Activated T-cell treated with anti-CD3 and anti-CD28 coated beads, Interleukin-2, amount 50 U/mL, for 72 hours (primary cell): ENCODE measurements at places on chromosomes 7 and 10. TPM values are rescaled to one million over a fixed set of nuclear protein-coding genes. Genes with fewer than 3 reads are reported as not detected.

GRCh38 chr7:83824214-83824613, 175.3 kb upstream of the SEMA3E start:
- no peak for DNase-seq

GRID2IP gene
- 0.29 TPM for total RNA-seq

DNA sequence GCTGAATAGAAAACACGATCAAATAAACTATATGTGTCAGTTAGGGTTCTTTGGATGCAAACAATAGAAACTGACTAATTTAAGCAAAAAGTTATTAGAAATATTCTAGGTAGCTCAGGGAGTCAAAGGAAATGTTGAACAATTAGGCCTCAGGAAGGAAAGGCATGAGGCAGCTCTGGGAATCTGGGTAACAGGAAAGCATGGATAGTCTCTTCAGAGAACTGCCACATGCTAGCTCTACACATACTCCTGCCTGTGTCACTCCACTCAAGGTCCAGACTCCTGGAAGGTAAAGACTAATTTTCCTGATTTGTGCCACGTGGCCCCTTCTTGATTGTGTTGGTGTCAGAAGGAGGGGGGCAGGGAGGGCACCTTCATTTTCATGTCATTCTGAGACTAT, 23.8 kb upstream of the PTTG1IP2 start:
- DNase-seq, result no peak

OR2A12 gene
- total RNA-seq, result not detected

DNA sequence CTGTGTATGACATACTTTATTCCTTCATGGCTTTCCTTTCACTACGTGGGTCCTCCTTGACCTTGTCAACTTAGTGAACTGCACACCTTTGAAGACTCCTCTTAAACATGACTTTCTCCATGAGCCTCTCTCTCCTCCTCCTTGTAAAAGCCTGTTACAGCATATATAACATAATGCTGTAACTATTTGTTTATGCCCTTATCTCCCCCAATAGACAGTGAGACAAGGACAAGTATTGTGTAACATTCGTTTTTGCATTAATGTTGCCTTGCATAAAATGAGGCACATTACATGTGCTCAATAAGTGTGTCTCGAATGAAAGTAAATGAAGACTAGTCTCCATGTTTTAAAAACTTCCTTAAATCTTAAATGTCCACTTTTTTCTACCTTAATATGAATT, 4.3 kb upstream of the LAMB1 start:
- DNase-seq, result no peak

DNA sequence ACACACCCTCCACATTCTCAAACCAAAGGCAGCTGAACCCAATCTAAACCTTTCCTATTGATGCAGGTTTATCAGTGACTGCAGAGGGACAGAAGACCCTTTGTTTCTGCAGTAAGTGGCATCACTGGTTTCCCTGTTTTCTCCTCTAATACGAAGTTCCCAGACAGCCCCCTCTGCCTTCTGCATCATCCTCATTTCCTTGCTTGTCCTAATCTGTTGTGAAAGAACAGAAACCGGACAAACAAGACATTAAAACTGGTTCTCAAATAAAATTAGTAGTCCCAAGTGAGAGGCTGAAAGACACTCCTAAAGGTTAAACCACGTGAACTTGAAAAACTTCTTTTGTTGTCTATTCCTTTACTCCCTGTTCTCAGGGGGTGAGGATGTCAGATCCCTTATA, 10.1 kb upstream of the ADRB1 start:
- no peak for DNase-seq

BLNK gene
- 0.69 TPM for total RNA-seq

GRCh38 chr7:80463272-80463920, 48.5 kb downstream of the GNAT3 start:
- DNase-seq, result no peak

- no peak for DNase-seq
Measured at GRCh38 chr10:111430070-111430469, 353.2 kb downstream of the ADRA2A start.

GRCh38 chr10:77746047-77746707, 108.6 kb upstream of the KCNMA1 start:
- DNase-seq, result no peak

DNA sequence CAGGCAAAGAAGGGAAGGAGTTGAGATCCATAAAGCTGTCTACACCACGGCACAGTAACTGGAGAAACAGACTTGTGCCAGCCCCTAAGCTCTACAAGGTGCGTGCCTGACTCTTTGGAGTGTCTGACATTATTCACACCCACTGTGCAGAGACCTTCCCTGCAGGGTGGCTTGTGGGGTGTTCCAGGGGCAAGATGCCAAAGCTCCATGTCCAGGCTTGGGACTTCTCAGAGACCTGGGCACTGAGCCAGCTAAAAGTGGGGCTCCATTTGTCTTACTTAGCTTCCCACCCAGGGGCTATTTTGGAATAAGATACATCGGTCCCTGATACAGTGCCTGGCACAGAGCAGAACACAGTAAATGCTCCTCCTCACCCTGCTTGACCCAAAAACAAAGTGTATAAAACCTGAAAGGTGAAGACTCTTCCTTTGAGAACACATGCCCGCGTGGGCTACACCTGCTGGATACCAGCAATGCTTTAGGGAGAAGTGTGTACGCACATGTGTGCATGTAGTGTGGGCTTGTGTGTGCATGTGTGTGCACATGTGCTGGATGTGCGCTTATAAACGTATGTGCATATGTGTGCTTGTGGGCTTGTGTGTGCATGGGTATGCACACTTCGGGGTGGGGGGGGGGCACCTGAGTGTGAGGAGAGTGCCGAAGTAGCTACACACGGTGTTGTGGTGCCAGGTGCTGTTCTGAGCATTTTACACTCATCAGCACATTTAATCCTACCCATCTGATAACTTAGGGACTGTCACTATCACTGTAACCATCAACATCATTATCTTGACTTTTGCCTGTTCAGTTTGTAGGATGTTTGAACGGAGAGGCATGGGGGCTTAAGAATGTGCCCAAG, 143.0 kb downstream of the ARHGAP22 start:
- DNase-seq, result no peak

- DNase-seq, result no peak
Measured at GRCh38 chr7:128448751-128449302, 6.9 kb upstream of the HILPDA start.

- DNase-seq, result no peak
Measured at GRCh38 chr7:122887848-122888247, 1.6 kb upstream of the CADPS2 start.

GRCh38 chr7:6158424-6159096, 113.9 kb downstream of the CYTH3 start:
- no peak for DNase-seq

GRCh38 chr7:5406957-5407945, 16.4 kb downstream of the TNRC18 start:
- no peak for DNase-seq

UTF1 gene
- total RNA-seq, result 0.21 TPM

CDK1 gene
- total RNA-seq, result 130 TPM

DNA sequence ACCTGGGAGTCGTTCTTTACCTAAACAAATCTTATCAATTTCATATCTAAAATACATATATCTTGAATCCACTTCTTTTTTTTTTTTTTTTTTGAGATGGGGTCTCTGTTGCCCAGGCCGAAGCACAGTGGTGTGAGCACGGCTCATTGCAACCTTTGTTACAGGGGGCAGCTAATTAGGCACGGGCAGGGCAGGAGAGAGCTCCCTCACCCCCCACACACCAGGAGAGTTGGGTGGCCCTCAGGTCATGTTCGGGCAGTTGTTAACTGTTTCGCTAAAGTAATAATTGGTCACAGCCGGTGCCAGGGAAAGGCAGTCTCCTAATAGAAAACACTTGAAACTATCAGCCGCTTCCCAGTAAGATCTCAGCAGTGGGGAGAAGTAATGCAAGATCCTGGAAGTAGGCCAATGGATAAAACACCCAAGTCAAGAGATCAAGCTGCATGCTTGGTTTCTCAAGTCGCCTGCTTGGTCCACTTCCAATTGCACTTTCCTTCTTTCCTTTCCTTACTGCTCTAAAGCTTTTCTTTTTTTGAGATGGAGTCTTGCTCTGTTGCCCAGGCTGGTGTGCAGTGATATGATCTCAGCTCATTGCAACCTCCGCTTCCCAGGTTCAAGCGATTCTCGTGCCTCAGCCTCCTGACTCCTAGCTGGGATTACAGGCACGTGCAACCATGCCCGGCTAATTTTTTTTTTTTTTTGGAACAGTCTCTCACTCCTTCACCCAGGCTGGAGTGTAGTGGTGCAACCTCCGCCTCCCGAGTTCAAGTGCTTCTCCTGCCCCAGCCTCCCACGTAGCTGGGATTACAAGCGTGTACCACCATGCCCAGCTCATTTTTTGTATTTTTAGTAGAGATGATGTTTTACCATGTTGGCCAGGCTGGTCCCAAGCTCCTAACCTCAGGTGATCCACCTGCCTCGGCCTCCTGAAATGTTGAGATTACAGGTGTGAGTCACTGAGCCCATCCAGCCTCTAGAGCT, 21.3 kb upstream of the EFCAB10 start:
- no peak for DNase-seq

CALML3 gene
- not detected for total RNA-seq

DNA sequence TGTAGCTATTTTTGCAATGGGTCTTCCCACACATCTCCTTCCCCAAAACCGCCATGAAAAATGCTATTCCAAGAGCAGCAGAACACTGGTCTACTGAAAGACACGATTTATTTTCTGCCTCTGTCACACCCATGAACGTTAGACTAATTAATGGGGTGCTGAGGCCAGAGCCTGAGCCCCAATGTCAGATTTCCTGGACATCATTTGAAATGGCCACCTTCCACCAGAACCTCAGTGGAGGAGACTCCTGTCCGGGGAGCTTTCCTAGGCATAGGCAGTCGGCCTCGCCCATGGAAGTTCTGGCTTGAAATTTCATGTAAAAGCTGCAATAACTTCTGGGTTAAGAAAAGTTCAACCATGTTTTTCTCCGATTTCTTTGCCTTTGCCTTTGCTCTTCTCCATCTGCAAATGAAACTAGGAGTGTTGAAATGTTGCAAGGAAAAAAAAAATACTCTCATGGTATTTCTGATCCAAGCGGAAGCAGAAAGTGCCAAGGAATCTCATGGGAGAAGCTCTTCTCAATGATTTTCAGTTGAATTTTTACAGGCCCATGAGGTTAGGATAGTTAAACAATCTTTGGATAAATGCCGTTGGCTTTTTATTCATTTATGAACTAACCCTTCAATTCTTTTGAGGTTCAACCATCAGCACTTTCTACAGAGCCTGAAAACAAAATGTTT, 570.8 kb upstream of the MGMT start:
- no peak for DNase-seq

- DNase-seq, result no peak
Measured at GRCh38 chr10:91762878-91763277, 35.3 kb upstream of the TNKS2 start.

GRCh38 chr7:158733775-158734494, 29.3 kb upstream of the NCAPG2 start:
- DNase-seq, result no peak

- no peak for DNase-seq
Measured at GRCh38 chr7:11750191-11750590, 81.8 kb downstream of the THSD7A start.

HOXA10 gene
- total RNA-seq, result 0.19 TPM
